ENCODE measurements at places on chromosomes 7 and 10.
A peak's percentile ranks its signal among the peaks of the same experiment; 100 is the strongest.

- DNase-seq = no peak
Measured at GRCh38 chr7:33744293-33745075, 160.9 kb upstream of the BMPER start.

- no peak for DNase-seq
Measured at GRCh38 chr10:1462994-1463633, 274.2 kb downstream of the ADARB2 start.

DNA sequence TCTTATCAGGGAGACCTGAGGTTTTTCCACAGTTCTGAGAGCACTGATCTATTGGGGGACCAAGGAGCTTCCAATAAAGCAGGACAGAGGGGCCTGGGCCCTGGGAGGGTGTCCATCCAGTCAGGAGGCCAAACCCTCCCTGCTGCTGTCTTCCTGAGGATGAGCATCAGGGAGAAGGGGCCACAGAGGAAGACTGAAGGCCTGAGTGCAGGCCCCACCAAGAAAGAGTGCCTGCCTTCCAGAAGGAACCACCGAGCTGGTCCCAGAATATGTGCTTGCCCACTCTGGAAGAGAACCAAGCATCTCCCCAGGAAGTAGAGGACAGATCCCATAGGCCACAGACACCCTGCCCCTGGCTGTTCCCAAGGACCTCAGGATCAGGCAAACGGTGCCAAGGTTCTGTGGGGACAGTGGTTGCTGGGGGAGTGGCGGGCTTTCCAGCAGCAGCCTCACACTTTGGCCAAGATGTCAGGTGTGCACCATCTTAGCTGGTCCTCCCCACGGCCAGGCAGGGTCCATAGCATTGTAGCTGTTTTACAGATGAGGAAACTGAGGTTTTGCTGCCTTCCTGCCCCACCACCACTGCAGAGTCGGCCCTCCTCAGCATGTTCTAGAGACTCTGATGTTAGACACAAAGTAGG is 199.4 kb downstream of the GRID1 start:
- no peak for DNase-seq

DNA sequence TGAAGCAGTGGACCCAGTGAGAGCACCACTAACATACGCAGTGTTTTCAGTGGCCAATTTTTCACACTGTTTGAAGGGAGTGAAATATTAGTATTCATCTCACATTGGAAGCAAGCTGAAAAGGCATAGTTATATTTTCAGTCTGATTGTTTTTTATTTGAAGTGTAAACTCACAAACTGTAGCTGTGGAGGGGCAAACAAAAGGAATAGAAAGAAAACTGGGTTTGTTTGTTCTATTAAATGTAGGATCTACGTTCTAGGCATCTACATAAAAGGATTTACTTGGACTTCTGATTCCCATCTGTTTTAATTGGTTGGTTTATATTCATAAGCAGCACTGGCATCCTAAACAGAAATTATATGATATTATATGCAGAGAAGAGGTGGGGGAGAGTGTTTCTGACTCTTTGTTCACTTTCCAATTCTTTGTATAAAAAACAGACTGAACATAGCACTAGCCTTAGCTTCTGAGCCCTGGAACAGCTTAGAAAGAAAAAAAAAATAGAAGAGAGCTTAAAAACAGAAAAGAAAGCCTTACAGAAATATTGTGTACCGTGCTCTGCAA is 447.8 kb upstream of the KCND2 start:
- DNase-seq = no peak

DNA sequence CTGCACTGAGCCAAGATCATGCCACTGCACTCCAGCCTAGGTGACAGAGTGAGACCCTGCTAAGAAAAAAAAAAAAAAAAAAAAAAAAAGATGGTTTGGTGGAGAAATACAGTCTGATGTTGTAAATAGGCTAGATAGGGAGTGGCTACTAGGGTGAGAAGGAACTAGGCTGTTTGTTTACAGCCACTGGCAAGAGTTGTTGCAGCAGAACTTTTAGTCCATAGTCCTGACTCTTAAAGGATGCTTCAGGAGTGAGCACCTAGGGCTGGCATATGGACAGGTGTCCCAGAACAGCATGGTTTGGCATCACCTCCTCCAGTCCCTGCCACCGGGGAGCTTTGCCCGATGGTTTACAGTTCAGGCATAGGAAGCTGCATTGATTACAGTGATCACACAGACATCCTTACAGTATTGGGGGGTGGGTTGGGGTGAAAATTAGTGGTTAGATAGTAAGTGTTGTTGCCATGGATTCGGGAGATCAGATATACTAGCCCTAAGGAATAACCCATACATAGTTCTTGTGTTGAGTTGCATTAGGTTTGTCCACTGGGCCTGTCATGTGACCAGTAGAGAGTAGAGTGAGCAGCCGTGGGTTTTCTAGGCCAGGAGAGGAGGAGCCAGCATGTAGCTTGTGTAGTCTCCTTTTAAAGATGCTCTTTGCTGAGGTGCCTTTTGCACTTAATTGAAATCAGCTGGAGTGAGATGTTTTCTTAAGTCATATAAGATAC is 35.9 kb downstream of the ZRANB1 start:
- no peak for DNase-seq

GRCh38 chr7:93575555-93576399 is 1.3 kb upstream of the CALCR start:
- no peak for DNase-seq

DNA sequence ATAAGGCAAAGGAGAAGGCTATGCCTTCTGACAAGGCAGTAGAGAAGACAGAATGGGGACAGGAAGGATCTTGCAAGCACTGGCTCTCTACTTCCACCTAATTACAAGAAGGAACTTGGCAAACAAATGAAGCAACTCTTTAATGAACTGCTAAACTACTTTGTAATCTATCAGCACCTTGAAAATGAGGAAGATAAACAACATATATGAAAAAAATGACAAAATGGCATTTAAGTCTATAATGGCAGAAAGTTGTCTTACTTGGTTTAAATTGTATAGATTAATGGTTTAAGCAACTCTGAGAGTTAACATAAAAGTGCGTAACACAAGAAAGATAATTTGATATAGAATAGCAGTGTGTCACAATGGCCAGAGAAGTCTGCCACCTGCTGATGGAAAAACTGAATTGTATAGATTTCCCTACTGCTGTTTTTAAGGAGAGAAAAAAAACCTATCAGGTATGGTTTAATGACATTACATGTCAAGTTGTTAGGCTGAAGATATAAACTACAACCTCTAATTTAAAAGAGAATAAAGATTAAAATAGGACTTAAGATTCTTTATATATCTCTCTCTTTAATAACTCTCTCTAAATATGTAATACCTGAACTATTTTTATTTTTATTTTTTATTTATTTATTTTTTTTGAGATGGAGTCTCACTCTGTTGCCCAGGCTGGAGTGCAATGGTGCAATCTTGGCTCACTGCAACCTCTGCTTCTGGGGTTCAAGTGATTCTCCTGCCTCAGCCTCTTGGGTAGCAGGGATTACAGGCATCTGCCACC is 11.8 kb downstream of the NT5C3A start:
- no peak for DNase-seq

DNA sequence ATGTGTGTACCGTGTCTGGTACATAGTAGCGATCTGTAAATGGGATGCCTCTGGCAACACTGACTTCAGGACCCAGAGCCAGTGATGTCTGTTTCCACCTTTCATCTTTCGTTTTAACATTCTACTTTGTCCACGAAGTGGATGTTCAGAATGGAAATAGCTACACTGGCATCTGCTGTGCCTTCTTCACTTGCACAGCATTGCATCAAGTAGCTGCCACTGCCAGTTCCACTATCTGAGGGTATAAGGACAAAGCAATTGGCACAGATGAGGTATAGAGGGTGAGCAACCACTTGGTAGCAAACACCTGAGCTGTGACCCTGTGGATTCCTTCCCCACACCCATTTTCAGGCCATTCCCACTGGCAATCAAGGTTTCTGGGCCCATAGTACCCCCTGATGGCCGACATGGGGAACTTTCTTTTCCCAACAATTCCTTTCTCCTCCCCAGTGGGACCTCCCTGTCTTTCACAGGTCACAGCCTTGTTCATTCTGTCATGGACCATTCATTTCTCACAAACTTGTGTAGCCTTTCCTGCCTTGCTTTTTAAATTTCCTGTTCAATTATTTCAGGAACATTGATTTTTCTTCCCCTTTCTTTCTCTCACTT is 4.0 kb downstream of the ITGA8 start:
- no peak for DNase-seq

DNA sequence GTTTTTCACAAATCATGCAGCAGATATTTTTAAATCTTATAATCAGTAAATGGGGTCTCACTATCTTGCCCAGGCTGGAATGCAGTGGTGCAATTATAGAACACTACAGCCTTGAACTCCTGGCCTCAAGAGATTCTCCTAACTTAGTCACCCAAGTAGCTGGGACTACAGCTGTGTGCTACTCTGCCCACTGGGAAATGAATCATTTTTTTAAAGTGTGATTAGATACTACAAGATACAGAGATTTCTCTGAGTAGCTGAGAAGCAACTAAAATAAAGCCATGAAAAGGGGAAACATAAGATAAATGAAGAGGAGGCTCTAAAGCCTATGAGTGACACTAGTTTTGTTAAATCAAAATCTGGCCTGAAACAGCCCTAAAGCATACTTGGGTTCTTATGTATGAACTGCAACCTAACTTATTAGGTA is 119.7 kb downstream of the JMJD1C start:
- DNase-seq = no peak

GRCh38 chr10:62170732-62171131 is 97.9 kb downstream of the RTKN2 start:
- DNase-seq = no peak

DNA sequence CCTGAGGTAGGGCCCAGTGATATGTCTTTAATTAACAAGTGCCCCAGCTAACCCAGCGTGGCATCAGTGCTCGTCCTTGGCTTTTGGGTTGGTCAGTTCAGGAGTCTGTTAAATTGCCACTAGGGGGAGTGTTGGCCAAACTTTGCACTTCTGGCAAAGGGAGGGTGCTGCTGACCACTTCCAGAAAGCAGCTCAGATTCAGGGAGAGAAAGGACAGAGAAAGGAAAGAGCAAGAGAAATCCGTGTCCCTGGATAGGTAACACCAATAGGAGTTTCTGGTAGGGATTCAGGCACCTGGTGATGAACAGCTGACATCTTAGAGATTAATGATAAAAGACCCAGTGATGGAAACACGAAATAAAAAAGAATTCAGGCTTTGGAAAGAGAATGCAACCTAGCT is 243.1 kb upstream of the AOAH start:
- DNase-seq = no peak

DNA sequence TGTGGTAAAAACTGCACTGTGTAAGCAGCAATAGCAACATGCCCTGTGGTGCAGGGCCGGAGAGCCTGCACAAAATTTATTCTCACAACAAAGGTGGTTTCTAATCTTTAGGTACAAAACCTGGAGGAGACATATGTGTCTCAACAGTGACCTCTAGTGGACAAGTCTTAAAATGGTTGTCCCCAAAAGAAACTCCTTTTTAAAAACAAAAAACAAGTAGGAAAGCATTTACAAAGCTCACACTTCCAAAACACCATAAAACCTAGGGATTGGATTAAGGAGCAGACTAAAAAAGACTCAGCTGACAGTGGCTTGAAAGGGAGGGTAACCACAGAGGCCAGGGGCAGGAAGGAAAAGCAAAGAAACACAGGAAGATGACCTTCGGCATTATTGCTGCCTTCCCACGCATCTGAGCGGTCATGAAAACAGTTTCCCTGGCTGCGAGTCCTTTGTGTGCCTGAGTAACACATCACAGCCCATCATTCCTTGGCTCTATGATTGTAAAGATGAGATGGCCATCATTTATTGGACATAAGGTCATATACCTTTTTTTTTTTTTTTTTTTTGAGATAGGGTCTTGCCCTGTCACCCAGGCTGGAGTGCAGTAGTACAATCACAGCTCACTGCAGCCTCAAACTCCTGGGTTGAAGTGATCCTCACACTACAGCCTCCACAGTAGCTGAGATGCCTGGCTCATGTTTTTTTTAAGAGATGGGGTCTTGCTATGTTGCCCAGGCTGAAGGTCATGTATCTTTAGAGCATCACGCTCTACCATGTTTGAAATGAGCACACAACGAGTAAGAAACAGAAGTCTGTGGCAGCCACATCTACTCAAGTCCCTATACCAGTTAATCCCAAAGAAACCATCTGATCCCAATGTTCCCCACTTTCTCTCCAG is 39.5 kb downstream of the RSU1 start:
- DNase-seq = peak; percentile 22

- DNase-seq = no peak
Measured at GRCh38 chr10:108901781-108902618, 1021.3 kb downstream of the XPNPEP1 start.

GRCh38 chr7:30347226-30348082 is 63.1 kb downstream of the ZNRF2 start:
- DNase-seq = no peak

DNA sequence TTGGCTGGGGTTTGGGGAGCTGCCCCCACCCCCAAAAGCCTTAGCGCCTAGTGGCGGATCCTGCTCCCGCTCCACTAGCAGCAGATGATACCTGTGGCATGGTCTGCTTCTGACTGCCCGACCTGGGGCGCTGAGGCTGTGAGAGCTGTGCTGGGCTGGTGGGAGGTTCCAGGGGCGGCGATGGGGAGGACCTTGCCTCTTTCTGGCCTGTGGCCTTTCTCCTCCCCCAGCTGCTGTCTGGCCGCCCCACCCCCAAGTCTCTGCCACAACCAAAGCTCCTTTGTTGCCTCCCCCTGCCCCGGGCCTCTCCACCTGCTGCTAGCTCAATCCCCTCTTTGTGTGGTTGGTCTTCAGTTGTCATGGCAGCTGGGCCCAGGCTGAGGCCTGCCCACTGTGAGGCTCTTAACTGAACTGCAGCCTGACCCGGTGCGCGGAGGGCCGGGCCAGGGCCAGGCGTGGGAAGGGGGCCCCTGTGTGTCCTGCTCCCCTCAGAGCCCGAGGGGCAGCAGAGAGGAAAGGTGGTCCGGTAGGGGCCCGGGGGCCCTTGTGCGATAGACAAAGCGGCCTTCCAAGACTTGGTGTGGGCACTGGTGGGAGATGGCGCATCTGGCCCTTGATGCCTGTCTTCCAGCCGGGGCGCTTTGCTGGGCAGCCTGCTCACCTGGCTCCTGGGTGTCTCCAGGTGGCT is 4.7 kb downstream of the ZNF775 start:
- DNase-seq = no peak

DNA sequence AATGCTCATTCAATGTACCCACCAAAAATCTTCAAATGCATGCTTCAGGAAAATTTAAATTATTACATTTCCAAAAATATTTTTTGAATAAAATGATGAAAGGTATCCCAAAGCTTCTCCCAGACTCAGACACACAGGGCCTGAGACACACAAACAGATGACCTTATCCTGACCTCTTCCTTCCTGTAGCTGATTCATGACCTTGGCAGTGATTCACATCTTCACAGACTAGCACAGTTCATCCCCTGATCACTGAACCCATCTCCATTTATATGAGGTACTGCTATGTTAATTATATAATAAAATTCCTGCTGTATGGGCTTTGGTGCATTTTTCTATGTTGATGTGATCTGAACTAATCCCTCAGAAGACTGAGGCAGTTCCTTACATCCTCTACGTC is 265.0 kb upstream of the GLI3 start:
- DNase-seq = no peak

GRCh38 chr10:30081182-30081581 is 21.8 kb upstream of the JCAD start:
- DNase-seq = no peak
